HFF-Myc (cell line): ENCODE measurements at places on chromosomes 4 and X.

DNA sequence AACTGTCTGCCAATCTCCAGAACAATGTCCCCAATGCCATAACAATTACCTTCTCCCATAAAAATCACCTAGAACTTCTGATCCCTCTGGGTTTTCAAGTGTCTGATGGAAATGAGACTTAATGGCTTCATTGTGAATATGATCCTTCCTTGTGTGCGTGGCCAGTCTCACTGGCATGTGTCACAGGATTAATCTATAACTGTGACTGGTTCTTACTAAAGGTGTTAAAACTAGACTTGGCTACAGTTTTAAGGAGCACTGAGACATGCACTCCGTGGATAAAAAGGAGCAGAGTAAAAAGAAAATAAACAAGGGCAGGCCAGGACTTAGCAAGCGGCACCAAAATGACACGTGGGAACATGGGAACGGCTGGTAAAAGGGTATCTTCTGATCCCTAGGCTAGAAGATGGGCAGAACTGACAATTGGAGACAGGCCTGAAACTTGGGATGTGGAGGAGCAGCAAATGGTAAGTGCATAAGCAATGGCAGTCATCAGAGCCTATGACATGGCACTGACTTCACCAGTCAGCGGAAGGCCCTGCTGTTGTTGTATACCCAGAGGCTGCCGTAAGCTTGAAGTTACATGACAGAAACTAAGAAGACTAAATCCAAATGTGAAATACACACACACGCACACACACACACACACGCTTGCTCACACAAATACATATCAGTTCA is 256.6 kb upstream of the NOCT start:
- DNase-seq: no peak

DNA sequence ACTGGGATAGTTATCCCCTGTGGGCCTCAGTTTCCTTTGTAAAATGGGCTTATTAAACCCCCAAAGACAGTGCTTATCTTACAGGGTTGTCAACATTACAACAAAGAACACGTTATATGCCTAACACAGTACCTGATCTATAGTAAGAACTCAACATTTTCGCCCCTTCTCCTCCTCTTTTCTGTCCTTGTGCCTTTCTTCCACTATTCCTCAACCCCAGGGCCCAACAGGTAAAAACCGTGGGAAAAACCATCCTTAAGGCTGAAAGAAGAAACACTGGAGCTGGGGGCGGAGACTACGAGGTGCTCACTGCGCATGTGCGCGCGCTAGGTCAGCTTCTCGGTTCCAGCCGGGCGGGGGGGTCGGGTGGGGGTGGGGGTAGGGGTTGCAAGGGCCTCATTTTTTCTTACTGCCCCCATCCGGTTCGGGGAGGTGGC is 426 bp upstream of the XIAP start:
- DNase-seq: no peak

- DNase-seq: no peak
Measured at GRCh38 chr4:82639971-82640370, 78.2 kb upstream of the TMEM150C start.

- no peak for DNase-seq
Measured at GRCh38 chr4:160319221-160319867, 1216.5 kb downstream of the RAPGEF2 start.

GRCh38 chr4:139734201-139734874 is 68.7 kb downstream of the MGST2 start:
- DNase-seq: no peak

DNA sequence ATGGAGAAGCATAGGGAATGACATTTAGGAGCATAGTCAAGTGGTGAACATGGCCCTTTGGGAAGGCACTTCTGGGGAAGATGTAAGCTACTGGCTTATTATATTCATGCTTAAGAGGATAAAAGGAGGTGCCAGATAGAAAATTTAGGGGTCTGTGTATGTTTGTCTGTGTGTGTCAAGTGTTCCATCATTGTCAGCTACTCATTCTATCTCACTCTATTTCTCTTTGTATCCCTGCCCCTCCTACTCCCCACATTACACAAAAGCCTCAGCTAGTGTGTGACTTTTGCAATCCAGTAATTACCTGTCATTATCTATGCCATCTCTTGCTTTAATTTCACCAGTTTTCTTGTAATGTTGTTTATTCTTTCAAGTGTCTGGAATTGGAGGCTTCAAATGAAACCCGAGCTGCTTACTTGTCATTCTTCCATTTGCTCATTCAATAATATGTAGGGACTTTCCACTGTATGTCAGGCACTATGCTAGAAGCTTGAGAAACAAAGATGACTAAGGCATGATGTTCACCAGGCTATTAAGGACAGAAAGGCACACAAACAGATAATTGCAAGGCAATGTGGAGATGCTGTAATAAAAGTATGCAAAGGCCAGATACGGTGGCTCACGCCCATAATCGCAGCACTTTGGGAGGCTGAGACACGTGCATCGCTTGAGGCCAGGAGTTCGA is 229.8 kb upstream of the TEX13C start:
- no peak for DNase-seq

DNA sequence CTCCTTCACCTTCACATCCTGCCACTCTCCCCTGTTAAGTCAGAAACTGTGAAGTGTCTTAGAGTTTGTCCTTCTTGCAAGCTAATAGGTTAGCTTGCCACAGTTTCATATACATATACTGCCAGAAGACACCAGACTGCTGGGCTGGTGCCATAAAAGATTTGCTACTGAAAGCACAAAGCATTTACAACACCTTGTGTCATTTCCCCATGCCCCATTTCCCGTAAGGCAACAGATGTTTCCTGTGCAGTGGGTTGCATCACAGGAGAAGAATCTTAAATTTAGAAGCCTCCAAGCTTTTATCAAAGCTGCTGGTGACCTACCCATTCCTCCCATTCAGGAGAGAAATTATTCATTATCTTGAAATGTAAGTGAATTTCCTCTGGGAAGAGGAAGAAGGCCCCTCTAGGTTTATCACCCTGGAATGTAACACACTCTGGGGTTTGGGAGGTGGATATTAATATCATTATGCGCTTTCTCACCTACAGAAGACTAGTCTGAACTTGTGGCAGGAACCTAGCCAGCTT is 34.5 kb upstream of the RAB33B start:
- peak; percentile 37 for DNase-seq

GRCh38 chr4:137997496-137997895 is 244.7 kb downstream of the SLC7A11 start:
- DNase-seq: no peak

DNA sequence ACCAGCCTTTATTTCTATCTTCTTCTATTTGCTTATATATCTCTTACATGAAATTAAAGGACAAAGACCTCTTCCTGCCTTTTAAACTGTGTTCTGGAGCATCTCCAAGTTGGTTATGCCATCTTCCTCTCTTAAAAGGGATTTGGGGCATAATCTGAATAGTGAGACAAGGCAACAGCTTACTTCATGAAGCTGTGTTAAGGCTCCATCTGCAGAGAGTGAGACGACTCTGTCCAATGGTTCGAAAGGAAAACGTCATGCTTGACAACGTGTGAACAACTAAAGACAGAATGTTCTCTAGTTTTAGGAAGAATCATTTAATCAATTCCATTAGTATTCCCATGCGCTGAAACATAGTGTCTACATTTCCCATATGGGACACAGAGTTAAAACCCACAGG is 59.4 kb downstream of the GPM6A start:
- no peak for DNase-seq

DNA sequence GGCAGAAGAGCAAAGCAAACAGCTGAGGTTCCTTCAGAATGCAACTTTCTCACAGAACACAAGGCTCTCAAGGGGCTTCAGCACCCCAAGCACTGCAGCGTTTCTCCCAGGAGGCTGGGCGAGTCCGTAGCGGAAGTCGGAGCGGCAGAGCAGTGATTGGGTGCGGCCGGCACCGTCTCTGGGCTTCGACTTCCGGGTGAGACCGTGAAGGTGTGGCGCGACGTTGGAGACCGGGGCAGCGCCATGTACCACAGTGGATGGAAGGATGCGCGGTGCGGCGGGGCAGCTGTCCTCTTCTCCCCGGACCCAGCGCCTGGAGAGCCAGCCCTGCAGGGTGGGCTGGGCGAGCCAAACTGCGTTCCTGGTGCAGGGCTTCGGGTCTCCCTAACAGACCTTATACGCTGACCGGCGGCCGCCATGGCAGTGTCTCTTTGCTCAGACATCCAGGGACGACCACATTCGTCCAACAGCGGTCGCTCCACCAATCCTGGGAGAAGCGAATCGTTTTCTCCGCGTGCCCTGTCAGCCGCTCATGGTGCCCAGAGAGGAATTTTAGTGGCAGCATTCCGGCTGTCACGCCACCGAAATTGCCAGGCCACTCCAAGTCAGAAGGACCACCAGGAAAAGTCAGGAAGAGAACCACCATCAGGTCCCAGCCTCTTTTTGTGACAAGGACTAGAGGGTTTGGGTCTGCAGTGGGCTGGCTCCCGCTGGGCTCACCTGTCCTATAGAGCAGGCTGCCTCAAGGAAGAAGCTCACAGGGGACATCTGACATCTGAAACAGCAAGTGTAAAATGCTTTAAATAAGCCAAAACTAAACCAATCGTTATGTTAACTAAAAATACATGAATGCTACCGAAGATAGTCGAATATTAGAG is 20.5 kb downstream of the TRIM61 start:
- peak; percentile 56 for DNase-seq

DNA sequence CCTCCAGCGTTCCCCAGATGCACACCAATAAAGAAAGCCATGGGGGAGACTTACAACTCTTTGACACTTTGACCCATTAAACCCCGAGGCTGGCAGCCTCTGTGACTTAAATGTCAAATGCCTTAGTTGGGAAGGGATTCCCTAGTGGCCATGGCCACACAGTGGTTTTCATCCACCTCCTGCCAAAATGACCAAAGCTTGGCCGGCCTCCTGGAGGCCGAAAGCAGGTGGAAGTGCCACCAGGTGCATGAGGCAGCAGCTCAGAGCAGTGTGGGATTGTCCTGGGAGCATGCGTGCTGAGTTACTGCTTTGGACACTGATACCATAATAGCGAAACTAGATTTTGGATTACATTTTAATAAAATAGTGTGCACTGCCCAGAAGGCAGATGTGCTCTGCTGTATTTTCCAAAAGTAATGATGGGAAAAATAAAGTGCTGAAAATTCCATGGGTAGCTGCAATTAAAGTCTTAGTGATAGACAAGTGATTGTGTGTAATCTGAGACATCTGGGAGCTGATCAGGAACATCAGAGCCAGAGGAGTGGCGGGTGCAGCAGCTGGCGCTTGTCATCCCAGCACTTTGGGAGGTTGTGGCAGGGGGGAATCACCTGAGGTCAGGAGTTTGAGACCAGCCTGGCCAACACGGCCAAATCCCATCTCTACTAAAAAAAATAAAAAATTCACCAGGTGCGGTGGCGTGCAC is 39.8 kb upstream of the TADA2B start:
- no peak for DNase-seq

DNA sequence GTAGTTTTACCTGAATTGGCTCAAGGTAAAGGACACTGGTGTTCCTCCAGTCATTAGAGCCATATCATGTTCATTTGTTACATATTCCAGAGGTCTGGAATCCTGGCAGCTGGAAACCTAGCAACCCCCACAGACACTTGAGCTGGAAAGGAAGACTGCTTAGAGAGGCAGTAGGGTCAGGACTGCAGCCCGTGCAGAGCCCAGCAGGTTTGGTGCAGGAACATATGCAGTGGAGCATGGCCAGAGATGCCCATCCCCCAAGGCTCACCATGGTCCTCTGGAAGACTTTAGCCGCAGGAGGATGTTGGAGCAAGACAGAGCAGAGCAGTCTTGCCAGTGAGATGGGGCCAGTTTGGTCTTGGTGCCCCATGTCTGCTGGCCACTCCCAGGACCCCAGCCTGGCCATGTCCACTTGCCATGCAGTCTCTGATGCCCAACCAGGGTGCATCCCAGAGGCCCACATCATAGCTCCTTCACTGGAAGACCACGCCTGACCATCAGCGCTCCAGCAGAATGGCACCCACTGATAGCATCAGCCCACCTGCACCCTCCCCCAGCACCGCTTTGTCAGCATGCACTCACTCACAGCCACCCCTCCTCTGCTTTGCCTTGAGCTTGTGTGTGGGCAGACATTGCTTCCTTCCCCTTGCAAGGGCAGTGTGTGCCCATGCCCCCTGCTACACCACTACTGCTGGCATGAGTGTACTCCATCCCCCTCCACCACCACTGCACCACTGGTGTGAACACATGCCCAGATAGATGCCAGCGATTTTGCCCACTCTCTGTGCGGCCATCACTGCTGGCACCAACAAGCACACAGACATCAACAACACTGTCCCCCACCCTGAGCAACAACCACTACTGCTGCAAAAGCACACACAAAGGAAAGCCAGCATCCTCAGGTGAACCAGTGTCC is 190.3 kb upstream of the SPOCK3 start:
- no peak for DNase-seq

DNA sequence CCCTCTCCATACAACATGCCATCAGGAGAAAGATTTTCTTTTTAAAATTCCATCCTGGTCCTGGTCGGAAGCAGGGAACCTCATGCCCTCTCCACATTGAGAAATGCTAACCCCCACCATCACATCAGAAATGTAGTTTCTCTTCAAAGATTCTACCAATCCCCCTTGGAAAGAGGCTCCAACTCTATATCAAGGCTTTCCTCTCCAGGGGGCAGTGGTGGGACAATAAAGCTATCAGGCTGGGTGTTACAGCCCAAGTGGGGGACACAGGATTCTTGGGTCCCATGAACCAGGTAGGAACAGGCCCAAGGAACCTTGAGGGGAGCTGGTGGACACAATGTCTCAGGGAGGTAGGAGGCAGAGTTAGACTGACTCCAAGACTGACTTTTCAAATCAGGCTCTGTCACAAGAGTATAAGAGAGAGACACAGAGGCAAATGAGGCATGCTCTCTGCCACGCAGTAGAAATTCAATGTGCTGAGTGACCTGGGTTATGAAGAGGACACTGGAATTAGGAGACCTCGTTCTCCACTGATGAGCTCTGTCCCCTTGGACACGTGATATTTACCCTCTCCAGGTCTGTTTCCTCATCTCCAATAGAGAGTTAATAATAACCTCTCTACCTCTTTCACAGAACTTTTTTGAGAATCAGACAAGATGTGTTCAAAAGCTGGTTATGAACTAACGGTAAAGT is 4.5 kb downstream of the GJB1 start:
- DNase-seq: no peak

DNA sequence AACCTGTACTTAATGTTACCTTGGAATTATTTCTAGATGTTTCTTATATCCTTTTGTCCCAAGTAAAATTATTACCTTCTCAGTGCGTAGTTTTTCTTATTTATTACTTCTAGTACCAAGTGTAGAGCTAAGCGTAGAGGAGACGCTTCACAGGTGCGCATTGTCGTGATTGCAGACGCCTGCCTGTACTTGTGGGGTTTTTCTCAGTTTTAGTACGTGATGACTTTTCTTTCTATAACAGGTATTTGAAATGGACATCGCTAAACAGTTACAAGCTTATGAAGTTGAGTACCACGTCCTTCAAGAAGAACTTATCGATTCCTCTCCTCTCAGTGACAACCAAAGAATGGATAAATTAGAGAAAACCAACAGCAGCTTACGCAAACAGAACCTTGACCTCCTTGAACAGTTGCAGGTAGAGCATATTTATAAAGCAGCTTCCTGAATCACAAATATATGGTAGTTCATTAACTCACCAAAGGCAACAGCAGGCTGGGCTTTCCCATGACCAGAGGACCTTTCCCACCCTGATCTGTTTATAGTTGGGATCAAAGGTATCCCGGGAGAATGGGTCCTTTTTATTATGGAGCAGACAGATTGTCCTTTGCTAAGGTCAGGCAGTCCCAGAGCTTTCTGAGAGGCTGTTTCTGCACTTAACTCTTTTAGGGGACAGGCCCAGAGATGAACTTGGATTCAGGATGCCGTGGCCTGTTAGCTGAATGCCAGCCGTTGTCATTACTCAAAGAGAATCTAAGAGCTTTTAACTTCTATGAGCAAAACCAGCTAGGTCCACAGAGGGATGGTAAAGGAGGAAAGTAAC is 172.9 kb downstream of the PTTG2 start:
- DNase-seq: no peak

- no peak for DNase-seq
Measured at GRCh38 chrX:30196322-30196721, 19.0 kb upstream of the MAGEB2 start.
